NCI-H1048 (cell line): ENCODE measurements at places on chromosomes 4 and X.

DNA sequence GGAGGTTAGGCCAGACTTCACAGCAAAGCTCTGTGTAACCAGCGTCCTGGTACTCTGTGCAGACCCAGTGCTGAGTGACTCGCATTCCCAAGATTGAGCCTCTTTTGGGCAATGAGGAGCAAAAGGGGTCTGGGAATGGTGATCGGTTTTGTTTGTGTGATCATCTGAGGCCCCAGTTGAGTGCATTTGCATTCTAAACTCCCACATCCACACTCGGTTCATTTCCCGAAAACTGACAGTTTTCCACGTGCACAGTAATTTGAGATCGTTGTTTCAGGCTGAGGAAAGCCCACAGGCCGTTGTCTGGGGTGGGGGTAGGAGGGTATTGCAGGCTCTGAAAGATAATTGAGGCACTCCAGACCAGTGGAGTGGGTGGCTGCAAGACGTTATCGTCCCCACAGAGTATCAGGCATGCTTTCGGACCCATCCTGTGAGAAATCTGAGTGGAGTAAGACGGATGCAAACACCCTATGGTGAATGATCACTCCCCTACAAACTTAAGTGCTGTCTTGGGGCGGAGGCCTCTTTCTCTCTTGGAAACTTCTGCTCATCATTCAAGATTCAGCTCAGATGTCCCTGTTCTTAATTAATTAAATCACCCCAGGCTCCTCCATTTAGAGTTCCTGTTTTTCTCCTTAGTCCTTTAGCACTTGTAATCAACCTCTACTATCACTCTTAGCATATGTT, 96.1 kb downstream of the AFF1 start:
- no peak for DNase-seq

GRCh38 chr4:147633113-147633512, 15.9 kb downstream of the TMEM184C start:
- DNase-seq = no peak

DNA sequence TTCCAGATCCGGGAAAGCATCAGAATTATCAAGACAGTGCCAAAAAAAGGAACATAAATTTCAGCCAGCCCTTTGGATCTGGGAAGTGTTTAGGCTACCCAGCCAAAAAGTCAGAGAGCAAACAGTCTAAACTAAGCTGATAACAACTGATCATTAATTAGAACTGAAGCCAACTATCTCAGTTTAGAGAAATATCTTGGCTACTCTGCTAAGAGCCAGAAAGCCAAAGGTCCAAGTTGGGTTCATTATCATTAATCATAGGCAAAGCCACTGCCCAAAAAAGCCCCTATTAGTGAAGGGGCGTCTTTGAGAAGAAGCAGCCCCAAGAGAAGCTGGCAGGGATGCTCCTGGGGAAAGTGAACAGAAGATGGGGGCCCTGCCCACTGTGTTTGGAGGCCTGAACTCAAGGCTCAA, 37.0 kb upstream of the SHISA3 start:
- DNase-seq = no peak

DNA sequence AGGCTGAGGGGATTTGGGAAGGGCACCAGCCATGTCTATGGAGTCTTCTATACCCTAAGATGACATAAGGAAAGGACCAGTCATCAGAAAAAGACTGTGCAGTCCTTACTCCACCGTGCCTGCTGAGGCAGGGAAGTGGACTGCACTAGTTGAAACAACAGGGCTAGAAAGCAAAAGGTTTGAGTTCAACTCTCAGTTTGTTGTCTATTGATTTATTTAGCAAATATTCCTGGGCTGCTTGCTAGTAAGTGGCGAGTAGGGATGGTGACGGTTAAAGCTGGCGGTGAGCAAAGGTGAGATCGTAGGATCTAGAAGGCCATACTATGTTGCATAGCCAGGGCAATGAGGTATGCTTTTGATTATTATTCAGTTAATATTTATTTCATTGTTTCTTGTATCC, 110.1 kb downstream of the SMIM20 start:
- no peak for DNase-seq

GRCh38 chrX:44202596-44202995, 140.9 kb downstream of the EFHC2 start:
- DNase-seq = no peak

DNA sequence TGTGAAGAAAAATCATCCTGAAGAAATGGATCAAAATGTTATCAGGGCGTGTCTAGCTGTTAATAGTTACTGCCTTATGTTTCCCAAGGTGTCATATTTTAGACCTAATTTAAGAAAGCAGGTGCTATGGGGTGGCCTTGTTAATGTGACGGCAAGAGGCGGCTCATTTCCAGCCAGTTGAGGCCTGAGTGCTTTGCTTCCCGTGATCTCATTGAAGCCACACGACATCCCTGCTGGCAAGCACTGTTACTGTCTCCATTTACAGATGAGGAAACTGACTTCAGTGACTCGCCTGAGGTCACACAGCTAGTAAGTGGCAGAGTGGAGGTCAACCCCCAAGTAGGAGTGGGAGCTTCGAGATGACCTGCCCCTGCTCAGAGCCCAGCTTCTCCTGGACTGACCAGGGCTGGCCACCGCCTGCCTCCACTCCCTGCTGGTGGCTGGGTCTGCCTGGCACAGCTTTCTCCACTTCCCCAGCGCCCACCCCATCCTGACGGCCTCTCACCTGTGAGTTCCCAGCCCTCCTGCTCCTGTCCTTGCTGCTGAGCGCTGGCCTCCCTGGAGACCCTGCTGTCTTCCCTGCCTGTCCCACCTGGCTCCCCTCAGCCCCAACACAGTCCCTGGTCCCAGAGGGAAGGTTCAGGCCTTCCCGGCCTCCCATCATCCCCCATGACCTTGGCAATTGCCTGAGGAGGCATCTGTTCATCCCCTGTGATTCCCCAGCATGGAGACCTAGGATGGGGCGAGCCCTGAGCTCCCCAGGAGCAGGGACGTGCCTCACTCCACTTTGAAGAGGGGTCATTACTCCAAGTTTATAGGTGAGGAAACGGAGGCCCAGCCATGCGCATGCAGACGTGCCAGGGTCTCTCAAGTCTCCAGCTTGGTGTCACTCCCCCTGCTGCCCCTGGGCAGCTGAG, 47.7 kb upstream of the SORCS2 start:
- DNase-seq = no peak

- no peak for DNase-seq
These were observed 137.2 kb downstream of the UNC5C start for GRCh38 chr4:95411371-95412088.

DNA sequence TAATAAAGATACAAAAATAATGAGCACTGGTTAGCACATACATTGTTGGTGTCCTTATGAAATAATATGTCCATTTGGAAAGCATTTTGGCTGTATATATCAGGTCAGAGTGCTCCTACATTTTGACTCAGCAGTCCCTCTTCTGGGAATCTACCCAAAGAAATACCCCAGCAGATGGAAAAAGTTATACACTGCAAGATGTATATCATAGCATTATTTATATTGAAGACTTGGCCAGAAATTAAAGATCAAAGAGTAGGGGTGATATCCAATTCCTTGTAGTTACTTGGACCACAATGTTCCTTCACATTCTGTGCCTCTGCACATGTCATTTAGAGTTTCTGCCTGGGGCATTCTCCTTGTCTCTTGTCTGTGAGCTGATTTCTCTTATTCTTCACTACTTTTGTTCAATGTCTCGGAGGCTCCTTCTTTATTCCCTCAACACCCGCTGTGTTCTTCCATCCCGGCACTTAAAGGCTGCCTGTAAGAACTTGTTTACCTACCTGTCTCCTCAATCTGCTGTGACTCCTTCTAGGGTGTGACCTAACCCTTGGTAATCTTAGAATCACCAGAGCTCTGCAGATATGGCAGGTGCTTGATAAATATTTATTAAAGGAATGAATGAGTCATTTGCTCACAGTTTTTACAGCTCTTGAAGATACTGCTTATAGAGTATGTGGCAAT, 3.1 kb upstream of the TSPAN5 start:
- DNase-seq = no peak

DNA sequence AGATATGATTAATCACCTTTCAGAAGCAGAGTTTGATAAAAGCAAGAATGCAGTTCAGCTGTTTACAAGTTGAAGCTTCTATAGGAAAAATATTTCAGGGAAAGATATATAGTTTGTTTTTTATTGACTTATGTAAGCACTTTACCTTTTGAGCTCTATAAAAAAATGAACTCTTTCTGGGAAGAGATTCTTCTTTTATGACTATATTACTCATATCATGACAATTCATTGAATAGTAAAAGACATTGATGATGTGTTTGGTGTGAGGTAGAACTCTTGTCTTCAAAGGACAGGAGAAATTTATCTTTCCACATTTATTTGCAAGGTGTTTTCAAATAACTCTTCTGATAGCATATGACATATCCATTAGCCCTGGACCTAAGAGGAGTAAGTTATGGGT, 156.6 kb downstream of the SLC4A4 start:
- DNase-seq = no peak

DNA sequence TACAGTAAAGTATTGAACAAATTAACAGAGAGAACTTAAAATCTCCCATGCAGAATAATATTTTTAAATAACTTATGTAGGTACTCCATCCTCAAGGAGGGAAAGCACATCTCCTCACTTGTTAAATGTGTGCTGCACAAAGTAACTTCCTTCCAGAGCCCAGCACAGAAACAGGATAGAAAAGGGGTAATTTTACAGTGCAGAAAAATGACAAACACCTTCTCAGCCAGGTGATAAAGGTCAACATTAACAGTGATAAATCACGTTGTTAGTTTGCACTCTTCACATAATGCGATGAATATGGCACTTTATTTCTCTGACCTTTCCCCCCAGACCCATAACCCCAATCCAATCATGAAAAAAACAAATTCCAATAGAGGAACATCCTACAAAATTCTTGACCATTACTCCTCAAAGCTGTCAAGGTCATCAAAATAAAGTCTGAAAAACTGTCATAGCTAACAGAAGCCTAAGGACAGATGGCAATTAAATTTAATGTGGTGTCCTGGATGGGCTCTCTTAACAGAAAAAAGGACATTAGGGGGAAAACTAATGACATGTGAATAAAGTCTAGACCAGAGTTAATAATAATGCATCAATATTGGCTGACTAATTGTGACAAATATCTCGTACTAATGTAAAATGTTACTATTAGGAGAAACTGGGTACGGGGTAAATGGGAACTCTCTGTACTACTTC, 547.4 kb upstream of the AGA start:
- DNase-seq = no peak

GRCh38 chrX:123834116-123834515, 25.7 kb upstream of the XIAP start:
- DNase-seq = no peak

- DNase-seq = no peak
These were observed 13.8 kb downstream of the RNF4 start for GRCh38 chr4:2482693-2483092.

GRCh38 chrX:65607070-65607742, 60.2 kb upstream of the MSN start:
- no peak for DNase-seq

DNA sequence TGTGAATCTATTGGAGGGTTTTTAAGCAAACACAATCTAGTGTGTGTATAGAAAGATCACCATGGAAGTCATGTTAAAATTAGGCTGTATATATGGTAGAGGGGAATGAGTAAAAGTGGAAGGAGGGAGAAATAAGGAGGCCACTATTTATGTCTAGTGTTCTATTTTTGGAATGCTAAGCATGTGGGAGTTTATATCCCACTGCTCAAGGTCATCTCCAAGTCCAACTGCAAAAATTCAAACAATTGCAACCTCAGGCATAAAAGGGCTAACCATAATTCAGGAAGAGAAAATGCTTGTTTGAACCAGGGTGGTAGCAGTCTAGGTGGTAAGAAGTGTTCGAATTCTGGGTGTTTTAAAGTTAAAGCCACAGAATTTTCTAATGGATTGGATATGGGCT, 39.2 kb downstream of the SERPINA7 start:
- DNase-seq = no peak

- DNase-seq = no peak
These were observed 22.6 kb downstream of the PPP2R2C start for GRCh38 chr4:6449746-6450369.

- DNase-seq = no peak
These were observed 40.2 kb downstream of the SH3KBP1 start for GRCh38 chrX:19846995-19847790.

- DNase-seq = no peak
These were observed 113.3 kb downstream of the HPGD start for GRCh38 chr4:174408841-174409552.

DNA sequence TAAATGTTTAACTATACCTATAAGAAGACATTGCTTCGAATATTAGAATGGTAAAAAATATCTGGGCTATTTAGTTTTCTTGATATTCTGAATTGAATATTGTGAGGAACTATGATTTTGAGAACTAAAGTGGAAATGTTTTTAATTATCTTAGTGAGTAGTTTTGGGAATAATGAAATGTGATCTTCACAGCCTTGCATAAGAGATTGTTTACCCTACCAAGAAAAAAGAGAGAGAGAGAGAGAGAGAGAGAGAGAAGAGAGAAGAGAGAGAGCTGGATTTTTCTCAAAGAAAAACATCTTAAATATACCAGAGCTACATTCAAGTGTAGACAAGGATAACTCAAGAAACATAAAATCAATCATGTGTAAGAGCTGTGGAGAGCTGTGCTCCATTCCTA, 148.7 kb upstream of the MAD2L1 start:
- DNase-seq = no peak

GRCh38 chrX:16196829-16197228, 29.5 kb downstream of the MAGEB17 start:
- no peak for DNase-seq

- DNase-seq = no peak
These were observed 37.8 kb upstream of the MED14 start for GRCh38 chrX:40773188-40773587.

DNA sequence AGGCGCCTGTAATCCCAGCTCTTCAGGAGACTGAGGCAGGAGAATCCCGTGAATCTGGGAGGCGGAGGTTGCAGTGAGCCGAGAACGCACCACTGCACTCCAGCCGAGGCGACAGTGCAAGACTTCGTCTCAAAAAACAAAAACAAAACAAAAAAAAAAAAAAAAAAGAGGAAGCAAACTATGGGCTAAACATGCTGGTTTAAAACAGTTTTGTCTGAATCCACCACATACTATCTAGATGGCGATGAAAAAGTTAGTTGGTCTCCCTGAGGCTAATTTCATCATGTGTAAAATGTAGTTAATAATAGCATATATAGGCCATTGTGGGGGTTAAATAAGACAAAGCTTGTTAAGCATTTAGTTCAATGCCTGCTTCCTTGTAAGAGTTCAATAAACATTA, 451.1 kb downstream of the RPA4 start:
- DNase-seq = no peak

DNA sequence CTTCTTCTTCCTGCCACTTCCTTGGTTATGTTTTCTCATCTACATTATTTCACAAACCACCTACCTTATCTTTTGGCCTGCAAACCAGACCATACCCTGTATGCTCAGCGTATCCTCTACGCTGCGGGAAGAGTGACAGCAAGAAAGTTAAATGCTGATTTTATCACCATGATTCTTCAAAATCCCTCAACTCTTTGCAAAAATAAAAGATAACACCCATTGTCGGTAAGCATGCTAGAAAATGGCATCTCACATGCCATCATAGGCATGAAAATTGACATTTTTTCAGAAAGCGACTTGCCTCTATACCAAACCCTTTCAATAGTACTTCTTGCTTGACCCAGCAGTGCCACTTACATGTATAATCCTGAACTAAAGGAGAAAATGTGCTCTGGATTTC, 102.0 kb downstream of the HPGD start:
- no peak for DNase-seq

GRCh38 chr4:147778942-147779341, 47.1 kb downstream of the ARHGAP10 start:
- no peak for DNase-seq
